ENCODE measurements at places on chromosomes 2 and 18.

- DNase-seq, result no peak
Observed at GRCh38 chr2:43430489-43430888, 165.3 kb downstream of the THADA start.

GRCh38 chr2:207768168-207768865 lies 1.4 kb downstream of the FZD5 start:
- peak; percentile 66 for DNase-seq

DNA sequence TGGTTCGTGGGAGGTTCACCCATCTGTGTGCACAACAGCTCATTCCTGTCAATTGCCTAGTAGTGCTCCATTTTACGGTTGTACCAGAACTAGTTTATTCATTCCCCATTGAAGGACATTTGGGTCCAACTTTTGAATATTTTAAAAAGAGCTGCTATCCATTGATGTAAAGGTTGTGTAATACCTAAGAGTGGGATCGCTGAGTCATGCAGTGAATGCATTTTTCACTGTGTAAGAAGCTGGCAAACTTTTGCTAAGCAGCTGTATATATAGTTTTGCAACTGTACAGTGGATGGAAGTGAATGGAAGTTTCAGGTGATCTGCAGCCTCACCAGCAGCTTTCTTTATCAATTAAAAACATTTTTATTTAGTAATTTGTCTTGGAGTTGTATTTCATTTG lies 104.5 kb downstream of the DCDC2C start:
- DNase-seq, result no peak

GRCh38 chr2:175811971-175812370 lies 190.1 kb downstream of the LNPK start:
- no peak for DNase-seq

DNA sequence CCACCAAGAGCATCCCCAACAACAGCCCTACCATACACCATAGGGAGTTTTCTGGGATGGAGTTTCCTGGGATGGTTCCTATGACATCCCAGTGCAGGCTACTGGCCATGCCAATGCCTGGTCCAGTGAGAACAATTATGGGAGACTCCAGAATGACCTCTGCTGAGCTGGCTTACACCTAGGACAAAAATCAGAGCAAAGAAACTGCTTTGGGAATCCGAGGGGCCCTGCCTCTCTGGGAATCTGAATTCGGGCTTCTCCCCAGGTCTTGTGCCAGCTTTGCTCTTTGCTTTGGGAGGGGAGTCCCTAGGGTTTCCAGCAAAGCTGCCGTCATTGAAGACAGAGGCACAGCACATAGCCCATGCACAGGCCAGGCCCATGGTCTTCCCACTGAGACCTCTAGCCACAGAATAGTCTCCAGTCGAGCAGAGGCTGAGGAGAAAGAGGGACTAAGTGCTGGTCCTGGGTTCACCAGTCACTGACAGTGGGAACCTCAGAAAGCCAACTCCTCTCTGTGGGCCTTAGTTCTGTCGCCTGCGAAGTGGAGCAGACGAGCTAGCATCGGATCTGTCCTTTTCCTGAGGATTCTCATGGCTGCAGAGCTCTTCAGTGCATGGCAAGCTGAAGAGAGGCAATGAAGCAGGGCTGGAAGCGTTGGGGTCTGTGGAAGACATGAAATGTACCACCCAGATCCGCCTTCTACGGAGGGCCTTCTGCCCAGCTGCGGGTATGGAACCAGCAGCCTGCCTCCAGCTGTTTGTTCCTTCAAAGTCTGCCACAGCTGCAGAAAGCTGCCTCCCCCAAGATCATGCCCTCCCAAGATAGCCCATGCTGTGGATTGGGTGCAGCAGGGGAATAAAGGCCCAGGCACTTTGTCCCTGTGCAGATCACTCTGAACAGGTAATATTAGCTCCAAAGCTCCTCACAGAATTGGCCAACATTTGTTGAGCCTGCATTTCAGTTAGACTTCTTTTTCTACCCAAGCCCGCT lies 11.2 kb upstream of the LBH start:
- no peak for DNase-seq

- no peak for DNase-seq
Observed at GRCh38 chr2:158189526-158189925, 87.8 kb downstream of the UPP2 start.

- DNase-seq, result no peak
Observed at GRCh38 chr18:51767293-51767692, 569.8 kb upstream of the MEX3C start.

DNA sequence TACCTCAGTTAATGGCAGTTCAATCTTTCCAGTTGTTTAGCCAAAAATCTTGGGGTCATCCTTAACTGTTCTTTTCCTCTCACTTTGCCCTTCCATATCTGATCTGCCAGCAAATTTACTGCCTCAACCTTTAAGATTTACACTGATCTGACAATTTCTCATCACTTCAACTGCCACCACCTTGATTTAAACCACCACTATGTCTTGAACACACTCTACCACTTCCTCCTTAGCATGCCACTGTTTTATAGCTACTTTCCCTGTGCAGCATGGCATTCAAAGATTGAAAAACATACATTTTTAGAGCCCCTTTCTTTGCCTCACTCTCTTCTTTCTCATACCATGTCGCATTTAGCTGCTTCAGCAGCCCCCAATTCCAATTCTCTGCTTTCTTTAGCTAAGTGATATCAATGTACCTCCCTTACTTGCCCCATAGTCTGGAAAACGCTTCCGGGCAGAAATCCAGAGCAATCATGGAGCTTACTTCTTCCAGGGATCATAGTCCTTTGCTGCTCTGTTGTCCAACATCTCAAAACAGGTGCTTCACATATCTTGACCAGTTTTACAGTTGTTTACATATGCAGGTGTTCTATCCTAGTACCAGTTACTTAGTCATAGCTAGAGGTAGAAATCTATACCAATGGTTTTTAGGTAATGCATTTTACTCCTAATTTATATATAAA lies 10.9 kb downstream of the PGAP1 start:
- DNase-seq, result no peak

DNA sequence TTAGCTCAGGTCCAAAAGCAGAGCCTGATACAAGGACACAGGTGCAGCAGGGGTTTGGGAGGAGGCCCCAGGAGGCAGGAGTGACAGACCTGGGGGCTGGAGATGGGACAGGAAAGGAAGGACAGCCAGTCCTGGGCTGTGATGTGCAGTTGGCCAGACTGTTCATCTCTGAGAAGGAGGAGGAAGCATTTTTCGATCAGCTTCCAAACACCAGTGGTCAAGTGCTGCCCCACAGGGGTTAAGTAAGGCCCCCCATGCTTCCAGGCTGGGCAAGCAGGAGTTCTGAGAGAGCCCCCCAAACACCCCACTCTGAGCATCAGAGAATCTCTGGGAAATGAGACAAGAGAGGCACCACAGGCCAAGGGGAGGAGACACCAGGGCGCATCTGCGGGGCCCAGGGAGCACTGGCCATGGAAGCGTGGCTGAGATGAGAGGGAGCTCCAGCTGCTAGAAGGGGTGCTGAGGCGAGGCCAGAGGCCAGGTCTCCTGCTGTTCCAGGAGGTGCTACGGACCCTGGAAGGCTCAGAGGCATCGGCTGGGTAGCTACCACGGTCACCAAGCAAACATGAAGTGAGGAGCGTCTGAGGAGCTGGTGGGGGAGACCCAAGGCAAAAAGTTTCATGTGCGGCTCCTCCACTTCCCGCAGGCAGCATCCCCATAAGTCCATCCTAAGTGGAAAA lies 5.6 kb upstream of the HDAC4 start:
- no peak for DNase-seq

DNA sequence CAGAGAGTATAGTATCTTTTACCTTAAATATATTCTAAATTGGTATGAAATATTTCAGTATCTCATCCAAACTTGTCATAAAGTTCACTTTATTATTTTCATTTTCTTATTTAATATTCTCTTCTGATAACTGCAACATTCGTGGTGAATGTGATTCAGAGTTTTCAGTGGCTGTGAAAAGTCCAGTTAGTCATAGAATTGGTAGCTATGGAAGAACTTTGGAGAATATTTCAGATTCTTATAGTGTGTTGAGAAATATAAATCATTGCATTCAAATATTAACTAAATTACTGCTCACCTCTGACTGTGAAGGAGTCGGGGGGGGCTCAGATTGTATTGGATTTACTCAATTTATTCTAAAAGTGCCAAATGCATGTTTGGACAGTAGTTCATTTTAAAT lies 178.6 kb upstream of the VWC2L start:
- DNase-seq, result no peak

DNA sequence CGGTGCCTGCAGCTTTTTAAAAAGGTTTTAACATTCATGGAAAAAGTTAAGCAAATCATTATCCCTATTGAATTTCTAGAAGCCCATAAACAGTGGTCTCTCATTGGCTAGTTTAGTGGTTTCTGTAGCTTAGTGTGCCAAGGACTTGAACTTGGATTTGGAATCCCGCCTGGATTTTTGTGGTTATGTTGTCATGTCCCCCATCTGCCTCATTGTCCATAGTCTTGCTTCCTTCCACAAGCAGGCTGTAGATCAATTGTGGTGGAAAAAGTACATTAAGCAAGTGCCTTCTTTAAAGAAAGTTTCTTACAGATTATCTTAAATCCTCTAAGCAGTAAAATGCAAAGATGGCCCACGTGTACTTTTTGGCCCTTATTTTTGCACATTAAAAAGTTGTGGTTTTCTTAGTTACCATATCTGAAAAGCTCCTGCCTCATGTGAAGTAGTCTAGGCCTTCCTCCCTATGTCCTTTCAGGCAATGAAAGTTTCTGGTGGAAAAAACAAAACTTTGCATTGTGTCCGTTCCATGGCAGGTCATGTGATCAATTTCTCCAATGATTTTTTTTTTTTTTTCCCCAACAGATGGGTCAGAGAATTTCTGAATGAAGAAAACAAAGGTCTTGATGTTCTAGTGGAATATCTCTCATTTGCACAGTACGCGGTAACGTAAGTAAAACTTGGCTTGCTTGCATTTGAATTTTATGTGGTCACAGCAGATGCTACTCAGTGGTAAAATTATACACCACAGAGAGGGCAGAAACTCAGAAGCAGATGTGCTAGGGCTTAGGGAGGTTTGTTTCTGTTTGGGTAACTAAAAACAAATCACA lies 158.9 kb downstream of the PRPF40A start:
- no peak for DNase-seq

- DNase-seq, result peak; percentile 52
Observed at GRCh38 chr2:226423498-226423960, 376.1 kb downstream of the IRS1 start.

GRCh38 chr2:20170704-20171250 lies 54.2 kb downstream of the SDC1 start:
- DNase-seq, result peak; percentile 24

- DNase-seq, result no peak
Observed at GRCh38 chr2:96534701-96535181, 1.8 kb upstream of the ARID5A start.

GRCh38 chr2:188811522-188811921 lies 162.7 kb upstream of the COL3A1 start:
- no peak for DNase-seq

DNA sequence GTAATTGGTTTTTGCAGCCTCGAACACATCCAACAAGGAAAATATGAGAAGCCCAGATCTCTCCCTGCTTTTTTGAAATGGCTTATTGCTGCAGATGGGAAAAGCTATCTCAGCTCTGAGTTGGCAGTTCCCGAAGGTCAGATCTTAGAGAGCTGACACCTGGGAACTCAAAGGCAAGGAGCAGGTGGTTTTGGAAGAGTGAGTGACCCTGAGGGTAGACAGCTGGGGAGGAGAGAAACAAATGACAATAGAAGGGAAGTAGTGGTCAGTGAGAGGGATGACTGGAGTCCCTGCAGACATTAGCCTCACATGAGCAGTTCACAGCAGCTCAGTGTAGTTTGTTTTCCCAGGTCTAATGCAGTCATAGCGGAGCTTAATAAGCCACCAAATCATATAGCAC lies 317.9 kb downstream of the STK39 start:
- DNase-seq, result no peak

Measured in right forelimb (tissue), 1 donor.